ENCODE measurements at places on chromosomes 13 and 19.
A peak's percentile ranks its signal among the peaks of the same experiment; 100 is the strongest.

GRCh38 chr13:75876142-75877050 is 240.3 kb downstream of the LMO7 start:
- peak; percentile 85 for DNase-seq

DNA sequence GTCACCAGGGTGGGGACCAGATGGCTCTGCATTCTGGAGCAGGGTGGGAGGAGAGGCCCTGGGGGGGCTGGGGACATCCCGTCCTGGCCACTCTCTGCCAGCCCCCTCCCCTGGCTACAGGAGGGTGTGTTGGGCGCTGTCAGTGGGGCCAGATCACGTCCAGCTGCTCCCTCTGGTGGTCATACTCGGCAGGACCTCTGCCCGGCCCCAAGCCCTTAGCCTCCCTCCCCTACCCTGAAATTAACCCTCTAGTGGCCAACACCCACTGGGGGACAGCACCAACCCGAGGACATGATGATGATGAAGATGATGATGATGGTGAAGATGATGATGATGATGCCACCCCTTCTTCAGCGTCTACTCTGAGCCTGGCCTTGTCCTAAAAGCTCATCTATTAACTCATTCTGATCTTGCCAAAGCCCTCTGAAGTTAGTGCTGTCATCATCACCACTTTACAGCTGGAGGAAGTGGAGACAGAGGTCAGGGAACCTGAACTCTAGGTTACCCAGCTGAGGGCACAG is 590 bp upstream of the LGI4 start:
- peak; percentile 65 for DNase-seq

GRCh38 chr13:29721766-29722165 is 126.3 kb upstream of the SLC7A1 start:
- no peak for DNase-seq

DNA sequence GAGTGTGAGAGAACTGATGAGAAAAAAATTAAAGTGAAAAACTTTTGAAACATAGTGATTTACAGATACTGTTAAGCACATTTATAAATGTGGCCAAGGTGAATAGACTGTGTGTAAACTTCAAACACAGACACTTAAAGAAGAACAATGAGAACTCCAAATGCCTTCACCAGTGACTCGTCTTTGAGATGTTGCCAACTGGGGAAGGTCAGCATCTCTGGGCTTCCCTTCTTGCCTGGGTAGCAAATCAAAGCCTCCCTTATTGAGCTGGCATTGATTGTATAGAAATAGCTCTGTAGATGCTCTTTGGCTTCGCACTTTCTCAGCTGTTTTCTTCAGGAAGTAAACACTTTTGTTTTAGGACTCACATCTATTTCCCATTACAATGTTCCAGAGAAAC is 177.3 kb upstream of the SGCG start:
- DNase-seq: no peak

DNA sequence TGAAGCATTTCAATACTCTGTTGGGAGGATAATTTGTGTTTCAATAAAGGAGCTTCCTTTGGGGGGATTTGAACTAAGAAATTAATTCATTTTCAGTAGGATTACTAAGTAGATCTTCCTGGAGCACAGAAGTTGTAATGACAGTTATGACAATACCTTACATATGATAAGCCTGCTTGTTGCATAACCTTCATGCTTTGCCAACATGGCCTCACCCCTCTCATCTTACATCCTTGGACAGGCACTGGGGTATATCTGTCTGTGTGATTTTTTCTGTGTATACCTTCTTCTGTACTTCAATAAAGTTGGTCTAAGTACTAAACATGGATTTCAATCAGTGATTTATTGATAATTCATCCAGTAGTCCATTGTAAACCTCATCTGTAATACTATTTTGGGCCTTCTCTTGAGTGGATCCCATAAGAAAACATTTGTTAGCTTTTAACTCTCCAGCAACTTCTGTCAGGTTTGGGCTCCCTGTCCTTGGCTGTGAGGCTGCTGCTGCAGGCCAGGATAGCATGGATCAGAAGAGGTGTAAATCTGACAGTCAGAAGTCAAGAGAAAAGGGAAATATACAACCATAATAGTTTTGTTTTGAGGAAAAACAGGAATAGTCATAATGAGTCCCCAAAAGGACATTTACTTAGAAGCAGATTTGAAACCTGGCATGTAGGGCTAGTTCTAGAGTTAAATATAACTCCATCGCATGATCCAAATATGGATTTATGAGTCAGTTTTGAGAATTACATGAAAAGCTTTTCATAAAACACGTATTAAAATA is 422.2 kb downstream of the KLF5 start:
- no peak for DNase-seq

DNA sequence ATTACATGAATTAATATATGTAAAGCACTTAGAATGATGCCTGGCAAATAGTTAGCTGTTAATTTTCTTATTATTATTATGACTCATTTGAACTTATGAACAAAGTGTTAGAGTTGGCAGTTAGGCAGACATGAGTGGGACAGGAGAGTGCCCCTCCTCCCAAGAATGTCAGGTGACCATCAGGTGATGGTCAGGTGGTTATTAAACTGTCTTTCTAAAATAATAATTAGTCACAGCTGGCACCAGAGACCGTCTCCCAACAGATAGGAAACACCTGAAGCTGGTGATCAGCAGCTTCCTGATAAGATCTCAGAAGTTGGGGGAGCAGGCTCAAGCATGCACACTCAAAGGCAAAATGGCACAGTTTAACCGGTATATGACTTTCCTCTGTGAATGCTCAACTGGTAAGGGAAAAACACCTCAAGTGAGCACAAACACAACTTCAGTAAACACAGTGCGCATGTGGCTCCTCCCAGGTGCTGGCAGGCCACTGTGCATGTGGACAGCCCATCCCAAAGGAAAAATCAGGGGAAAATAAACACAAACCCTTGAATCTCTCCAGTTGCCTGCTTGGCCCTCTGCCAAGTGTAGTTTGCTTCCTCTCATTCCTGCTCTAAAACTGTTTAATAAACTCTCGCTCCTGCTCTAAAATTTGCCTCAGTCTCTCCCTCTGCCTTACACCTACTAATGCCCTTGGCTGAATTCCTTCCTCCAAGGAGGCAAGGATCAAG is 54.0 kb downstream of the FLT1 start:
- DNase-seq: no peak

DNA sequence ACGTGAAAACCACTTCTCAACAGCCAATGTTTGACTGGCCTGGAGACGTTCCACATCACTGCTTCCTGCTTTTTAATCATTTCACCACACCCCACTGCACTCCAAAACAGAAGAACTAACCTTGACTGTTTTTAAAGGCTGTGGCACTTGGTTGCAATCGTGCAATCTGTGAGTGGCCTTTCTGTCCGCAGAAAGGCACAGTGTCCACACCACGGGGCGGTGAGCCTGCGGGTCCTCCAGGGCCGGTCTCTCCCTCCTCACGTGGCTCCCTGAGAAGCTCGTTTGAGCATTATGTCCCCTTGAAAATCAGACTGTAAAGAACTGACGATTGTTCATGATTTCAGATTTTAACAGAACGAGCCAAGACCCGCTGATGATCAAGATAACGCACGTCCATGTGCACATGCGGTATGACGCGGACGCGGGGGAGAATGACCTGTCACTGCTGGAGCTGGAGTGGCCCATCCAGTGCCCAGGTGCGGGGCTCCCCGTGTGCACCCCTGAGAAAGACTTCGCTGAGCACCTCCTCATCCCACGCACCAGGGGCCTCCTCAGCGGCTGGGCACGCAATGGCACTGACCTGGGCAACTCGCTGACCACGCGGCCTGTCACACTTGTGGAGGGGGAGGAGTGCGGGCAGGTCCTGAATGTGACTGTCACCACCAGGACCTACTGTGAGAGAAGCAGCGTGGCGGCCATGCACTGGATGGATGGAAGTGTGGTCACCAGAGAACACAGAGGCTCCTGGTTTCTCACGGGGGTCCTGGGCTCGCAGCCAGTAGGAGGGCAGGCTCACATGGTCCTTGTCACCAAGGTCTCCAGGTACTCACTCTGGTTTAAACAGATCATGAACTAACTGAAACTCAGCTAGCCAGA is 13.0 kb downstream of the PROZ start:
- DNase-seq: no peak

DNA sequence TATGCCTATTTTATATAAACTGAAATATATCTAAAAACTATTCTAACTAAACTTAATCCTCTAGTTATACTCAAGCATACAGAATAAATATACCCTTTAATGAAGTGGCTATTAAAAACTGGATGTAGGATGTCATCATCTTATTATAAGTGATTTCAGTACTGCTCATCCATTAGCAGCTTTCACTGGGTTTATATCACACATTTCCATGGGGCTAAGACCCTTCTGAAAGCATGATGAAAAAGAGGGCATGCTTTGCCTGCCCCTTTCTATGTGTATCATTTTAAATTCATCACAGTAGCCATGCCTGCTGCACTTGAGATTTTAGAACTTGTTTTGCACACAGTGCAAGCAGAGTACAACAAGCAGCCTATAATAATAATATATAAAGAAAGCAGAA is 477.5 kb downstream of the SLITRK6 start:
- no peak for DNase-seq

- no peak for DNase-seq
Measured at GRCh38 chr19:32651729-32652140, 23.2 kb downstream of the ANKRD27 start.

DNA sequence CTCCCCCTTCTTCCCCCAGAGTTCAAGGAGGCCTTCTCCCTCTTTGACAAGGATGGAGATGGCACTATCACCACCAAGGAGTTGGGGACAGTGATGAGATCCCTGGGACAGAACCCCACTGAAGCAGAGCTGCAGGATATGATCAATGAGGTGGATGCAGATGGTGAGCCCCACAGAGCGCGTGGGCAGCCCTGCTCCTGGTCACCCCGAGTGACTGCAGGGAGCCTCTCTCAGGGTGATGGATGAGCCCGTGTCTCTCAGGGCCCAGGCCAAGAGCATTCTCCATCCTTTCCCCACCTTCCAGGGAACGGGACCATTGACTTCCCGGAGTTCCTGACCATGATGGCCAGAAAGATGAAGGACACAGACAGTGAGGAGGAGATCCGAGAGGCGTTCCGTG is 7.0 kb downstream of the CALM3 start:
- no peak for DNase-seq

- DNase-seq: no peak
Measured at GRCh38 chr13:20553311-20553710, 13.6 kb upstream of the IFT88 start.

DNA sequence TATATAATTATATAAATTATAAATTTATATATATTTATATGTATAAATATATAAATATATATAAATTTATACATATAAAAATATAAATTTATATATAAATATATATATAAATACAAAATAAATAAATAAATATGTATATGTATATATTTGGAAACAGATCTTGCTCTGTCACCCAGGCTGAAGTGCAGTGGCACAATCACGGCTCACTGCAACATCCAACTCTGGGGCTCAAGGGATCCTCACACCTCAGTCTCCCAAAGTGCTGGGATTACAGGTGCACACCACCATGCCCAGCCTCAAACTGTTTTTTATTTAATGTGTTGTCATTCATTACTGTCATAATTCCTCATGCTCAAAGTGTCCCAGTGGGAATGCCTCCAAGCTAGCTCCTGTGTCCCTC is 25.2 kb upstream of the PDCD5 start:
- DNase-seq: no peak

- no peak for DNase-seq
Measured at GRCh38 chr13:33575378-33575777, 242.6 kb upstream of the RFC3 start.

- DNase-seq: no peak
Measured at GRCh38 chr19:40054632-40055031, 1.4 kb downstream of the ZNF780B start.

DNA sequence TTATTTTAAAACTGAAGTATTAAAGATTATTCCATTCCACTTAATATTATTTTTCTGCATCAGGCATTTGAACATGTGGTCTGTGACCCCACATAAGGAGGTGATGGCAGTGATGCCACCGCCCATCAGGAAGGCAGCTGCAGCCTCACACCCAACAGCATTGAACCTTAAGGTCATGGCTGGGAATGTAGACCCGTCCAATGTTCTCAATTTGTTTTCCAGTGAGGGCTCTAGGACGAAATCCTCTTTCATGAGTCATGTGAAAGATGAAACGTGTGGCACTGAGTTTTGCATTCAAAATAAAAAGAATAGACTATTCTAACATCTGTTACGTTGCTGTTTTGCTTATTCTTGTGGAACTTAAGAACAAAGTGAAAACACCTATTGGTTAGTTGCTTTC is 74.5 kb upstream of the ANKRD10 start:
- DNase-seq: no peak

DNA sequence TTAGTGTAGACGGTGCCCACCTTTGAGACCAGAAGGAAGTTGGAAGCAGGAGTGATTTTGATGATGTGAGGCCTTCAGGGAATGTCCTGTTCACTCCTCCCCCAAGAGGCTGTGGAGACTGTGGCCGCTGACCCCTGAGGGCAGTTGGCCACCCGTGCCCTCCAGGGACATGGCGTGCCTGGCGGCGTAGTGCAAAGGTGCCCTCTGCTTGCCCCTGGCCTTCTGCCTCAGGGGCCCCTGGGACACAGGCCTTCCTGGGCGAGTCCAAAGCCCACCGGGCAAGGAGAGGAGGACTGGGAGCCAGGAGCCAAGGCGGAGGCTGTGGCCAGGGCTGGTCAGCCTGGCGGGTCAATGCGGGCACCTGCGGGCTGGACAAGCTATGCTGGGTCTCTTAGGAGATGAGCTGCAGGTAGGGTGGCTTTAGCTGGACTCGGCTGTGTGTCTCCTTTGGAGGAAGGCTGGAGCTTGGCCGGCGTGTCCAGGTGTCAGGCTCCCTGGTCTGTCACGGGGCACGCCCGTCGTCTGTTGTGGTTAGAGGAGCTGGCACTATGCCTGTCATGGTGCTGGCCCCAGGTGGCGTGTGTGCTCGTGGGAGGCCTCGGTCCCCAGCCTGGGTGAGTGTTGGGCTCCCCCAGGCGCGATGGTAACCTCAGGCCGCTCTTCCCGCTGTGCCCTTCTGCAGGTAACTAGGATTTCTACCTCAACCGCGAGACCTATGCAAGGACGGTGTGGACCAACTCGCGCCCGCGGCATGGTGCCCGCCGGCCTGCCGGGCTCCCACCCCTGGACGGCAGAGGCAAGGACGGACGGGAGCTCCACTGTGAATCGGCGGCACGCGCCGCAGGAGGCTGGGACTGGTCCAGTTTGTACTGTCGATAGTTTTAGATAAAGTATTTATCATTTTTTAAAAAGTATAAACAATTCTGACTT is 6.8 kb downstream of the PLEKHJ1 start:
- DNase-seq: no peak

GRCh38 chr13:103953859-103954258 is 887.6 kb upstream of the SLC10A2 start:
- DNase-seq: no peak

GRCh38 chr19:28235606-28236125 is 977.3 kb downstream of the UQCRFS1 start:
- DNase-seq: no peak

- peak; percentile 82 for DNase-seq
Measured at GRCh38 chr13:114099191-114099590, 33.2 kb downstream of the RASA3 start.
